NB4 (cell line): ENCODE measurements at places on chromosomes 4 and X.

GRCh38 chr4:77500801-77501200 lies 104.8 kb upstream of the CXCL13 start:
- no peak for DNase-seq

DNA sequence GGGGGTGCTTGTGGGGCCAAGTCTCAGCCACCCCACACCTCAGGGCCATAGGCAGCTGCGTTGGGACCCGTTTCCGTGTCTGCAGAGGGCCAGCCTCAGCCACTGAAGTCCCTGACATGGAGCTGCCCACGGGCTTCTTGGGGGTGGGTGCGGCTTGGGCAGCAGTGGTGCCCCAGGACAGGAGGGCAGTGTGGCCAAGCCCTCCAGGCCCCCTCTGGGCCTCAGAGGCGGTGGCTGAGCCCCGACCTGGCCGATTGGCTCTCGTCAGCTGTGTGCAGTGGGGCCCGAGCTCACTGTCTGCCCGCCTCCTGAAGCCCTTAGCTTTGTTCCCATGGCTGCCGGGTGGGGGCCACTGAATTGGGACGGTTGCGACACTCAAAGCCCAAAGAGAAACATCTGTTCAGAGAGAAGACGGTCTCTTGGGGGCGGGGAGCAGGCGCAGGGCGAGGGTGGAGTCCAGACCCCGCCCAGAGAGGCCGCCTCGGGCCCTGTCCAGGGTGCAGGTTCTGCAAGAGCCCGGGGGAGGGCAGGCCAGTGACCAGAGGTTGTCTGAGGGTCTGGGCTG lies 9.1 kb downstream of the FGFR3 start:
- DNase-seq, result peak; percentile 95

- DNase-seq, result peak; percentile 29
Observed at GRCh38 chr4:102503831-102504786, 3.0 kb downstream of the NFKB1 start.

- no peak for DNase-seq
Observed at GRCh38 chr4:174856926-174857800, 28.1 kb upstream of the GLRA3 start.

DNA sequence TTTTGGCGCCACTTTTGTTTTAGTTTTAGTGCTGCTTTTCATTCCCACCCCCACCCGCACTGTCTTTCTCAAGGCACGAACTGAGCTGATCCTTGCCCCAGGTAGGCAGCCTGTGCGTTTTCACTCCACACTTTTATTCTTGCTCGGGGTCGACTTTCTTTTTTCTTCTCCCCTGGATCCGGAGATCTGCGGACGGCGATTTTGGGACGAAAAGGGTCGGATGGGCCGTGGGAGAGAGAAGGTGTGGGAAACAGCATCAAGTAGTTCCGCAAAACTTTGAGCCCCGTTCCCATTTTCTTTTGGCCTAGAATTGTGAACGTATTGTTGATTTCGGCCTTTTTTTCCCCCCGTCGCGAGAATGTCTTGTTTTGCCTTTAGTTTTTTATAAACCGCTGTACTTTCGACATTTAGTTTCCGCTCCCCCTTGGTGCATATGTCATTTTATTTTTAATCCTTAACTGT lies 531 bp downstream of the STAG2 start:
- no peak for DNase-seq

GRCh38 chrX:19569930-19570329 lies 54.6 kb upstream of the MAP3K15 start:
- DNase-seq, result no peak

DNA sequence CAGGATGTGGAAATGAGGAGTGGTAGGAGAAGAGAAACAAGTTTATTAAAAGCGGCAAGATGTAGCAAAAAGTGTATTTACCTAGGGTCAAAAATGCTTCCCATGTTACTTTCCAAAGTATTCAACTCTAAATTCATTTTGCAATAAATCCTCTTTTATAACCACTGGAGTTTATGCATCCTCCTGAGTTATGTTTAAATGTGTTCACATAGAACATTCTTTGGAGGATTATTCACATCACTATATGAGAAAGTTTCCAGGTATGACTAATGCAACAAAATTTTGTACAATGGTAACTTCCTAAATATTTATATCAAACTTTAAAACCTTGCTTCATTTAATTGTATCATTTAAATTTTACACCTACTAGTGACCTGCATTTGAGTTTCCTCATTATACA lies 870.6 kb upstream of the SLIT2 start:
- no peak for DNase-seq

DNA sequence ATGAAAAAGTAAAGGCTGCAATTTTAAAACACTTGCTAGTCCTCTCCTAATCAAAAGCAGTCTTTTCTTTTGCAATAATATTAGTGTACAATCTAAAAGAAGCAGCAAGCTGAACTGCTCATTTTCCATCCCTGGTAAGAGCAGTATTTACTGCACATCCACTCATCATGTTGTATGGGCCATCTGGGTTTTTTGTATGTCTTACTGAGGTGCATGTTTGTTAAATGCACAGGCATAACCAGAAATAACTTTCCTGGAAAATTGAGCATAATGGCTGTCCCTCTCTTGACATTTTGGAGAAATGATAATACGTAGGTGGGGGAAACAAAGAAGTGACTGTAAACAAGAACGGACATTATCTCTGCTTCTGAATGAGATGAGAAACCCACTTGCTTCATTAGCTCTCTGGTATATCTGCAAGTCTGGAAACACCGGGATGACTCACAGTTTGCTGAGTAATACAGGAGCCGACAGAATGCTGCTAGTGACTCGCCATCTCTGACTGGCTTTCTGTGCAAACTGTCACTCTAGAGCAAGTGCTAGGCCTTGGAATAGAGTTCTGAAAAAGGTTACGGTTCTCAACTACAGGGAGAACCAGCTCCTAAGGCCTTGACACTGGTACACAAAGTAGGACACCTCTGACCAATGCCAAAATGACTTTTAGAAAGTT lies 85.7 kb upstream of the MTM1 start:
- peak; percentile 68 for DNase-seq

- no peak for DNase-seq
Observed at GRCh38 chr4:151717909-151718628, 42.7 kb downstream of the GATB start.

DNA sequence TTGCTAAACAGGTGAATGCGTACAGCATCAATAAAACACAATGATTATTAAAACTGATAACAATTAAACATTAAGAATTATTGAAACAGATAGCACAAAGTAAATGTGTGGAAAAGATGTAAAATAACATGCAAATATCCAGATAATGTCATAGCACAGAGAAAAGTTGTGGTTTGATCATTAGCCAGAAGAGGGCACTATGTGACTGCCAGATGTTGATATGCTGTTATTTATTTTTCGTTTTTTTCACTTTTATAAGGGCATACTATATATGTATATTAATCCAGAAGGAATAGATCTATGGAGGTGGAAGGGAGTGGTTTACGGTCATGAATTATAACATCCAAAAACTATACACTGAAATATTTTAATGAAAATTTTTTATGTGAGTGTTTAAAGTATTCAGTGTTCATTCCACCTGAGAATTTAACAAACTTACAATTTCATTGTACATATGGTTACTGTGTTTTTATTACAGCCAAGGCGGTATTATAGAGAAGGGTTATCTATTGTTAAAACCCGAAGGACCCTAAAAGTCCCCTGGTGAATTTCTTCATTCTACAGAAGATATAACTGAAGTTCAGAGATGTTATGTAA lies 211.9 kb upstream of the UGT8 start:
- peak; percentile 36 for DNase-seq

GRCh38 chrX:124300405-124300804 lies 32.1 kb upstream of the TEX13D start:
- DNase-seq, result no peak

- peak; percentile 17 for DNase-seq
Observed at GRCh38 chrX:68947882-68948605, 119.2 kb downstream of the EFNB1 start.

DNA sequence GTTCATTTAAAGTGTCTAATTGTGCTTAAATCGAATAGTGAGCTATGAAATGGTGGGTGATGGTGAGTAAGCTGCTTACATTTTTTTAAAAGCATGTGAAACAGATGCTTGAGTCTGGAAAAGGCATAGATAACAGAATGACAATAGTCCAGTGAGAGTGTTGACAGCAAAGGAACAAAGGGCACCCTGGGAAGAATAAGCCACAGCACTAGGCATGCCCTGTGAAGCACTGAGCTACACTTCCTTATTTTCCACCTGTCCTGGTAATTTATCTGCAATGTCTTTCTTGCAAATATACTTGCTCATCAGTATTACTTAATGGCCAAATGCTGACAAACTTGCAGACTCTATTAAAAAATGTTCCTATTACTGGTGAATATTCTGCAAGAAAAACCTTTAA lies 168.7 kb downstream of the PRDM5 start:
- DNase-seq, result peak; percentile 2

DNA sequence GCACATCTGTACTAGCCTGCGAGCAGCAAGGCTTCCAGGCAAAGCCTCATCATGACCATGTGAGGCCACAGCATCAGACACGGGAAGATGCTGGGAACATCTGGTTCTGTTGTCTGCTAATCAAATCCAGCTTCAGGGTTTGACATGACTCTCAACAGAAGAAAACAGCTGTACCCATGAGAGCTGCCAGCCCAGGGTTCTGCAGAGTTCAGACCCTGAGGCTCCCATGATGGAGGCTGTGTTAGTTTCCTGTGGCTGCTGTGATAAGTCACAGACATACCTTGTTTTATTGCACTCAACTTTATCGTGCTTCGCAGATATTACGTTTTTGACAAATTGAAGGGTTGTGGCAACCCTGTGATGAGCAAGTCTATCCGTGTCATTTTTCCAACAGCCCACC lies 37.5 kb downstream of the JAKMIP1 start:
- no peak for DNase-seq
